ENCODE measurements at places on chromosomes 5 and 9. TPM values are rescaled to one million over a fixed set of nuclear protein-coding genes. Genes with fewer than 3 reads are reported as not detected.

DNA sequence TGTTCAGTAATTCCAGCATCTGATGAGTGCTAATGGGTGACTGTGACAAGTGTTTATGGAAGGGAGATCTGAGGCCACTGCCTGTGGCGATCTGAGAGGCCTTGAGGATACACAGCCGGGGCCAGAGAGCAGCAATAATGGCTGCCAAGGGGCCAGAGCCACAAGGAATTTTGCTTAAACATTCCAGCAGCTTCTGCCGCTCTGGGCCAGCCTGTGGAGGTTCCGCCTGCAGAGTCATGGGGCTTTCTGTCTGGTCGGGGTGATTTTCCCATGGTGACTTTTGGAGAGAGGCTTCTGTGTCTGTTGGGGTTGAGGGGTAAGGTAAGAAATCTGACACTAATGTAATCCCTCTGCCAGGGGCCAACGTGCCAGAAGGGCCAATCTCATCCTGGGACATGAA lies 353.5 kb downstream of the ADAMTS6 start:
- no peak overlapping the region for H3K4me3 ChIP-seq
- H3K27me3 ChIP-seq, result no peaks in the 10 kb centered on the region
- H3K4me1 ChIP-seq, result no peaks in the 10 kb centered on the region
- no peak for DNase-seq

DNA sequence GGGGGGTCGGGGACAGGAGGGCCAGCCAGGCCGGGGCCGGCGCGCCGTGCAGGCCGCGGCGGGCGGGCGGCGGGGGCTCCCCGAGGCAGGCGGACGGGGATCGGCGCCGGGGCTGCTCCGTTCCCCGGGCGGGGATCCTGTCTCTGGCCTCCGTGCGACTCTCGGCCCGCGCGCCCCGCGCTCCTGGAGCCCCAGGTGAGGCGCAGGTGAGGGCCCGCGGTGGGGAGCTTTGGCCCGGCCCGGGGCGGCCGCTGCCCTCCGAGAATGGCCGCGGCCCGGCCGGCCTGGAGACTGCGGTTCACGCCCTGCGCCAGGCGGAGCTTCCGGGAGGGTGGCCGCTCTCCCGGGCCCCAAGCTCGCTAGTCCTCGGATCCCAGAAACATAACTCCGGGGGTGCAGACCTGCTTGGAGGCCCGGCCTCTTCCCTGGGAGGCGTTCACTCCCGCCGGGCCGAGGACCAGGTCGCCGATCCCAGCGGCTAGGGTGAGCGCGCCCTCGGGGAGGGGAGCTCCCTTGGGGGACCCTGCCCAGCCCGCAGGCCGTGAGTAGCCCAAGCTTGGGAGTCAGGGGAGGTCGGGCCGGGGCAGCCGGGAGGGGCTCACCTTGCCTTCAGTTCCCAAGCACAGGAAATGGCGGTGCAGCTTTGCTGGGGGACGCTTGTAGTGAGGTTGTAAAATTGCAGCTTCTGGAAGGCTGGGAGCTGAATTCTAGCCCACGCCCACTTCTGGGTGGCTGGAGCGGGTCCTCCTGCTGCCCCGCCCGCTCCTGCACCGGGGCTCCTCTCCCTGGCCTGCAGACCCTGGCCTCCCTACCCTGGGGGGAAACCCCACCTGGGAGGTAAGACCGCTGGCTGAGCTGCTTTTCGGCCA lies 723 bp downstream of the PPP1R26 start:
- H3K27ac ChIP-seq, result peak overlapping the region; percentile 47
- H3K4me3 ChIP-seq, result peak overlapping the region; percentile 37
- H3K27me3 ChIP-seq, result peaks cover 20% of the 10 kb centered on the region

GRCh38 chr5:160173-160510 lies 31.2 kb upstream of the LRRC14B start:
- H3K27ac ChIP-seq, result no peak overlapping the region
- no peak overlapping the region for H3K4me3 ChIP-seq
- H3K27me3 ChIP-seq, result no peaks in the 10 kb centered on the region
- no peak for DNase-seq
- no peaks in the 10 kb centered on the region for H3K36me3 ChIP-seq

- no peaks in the 10 kb centered on the region for H3K4me1 ChIP-seq
- H3K4me3 ChIP-seq, result no peak overlapping the region
- H3K27me3 ChIP-seq, result no peaks in the 10 kb centered on the region
These were observed 196.5 kb downstream of the SNX18 start for GRCh38 chr5:54713923-54714581.

GRCh38 chr9:93118863-93119702 lies 15.0 kb downstream of the NINJ1 start:
- H3K4me3 ChIP-seq, result no peak overlapping the region
- H3K27ac ChIP-seq, result no peak overlapping the region
- no peaks in the 10 kb centered on the region for H3K36me3 ChIP-seq
- no peaks in the 10 kb centered on the region for H3K27me3 ChIP-seq

DNA sequence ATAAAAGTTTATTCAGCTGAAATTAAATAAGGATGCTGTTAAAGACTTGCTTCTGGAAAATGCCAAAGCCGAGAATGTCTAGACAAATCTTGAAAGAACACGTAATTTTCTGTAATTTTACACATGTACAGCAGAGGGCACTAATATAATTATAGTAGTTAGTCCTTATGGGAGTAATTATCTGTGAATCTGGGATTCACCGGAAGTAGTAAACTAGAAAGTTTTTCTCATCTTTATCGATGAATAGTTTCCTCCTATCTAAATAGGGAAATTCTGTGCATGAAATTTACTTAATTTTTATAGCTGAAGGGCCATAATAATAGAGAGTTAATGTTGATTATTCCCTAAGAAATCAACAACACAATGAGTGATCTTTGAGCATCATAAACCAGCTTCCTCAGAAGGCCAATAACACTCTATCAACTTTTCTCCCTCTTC lies 18.4 kb upstream of the CNTLN start:
- DNase-seq, result no peak
- H3K27me3 ChIP-seq, result no peaks in the 10 kb centered on the region
- H3K36me3 ChIP-seq, result no peaks in the 10 kb centered on the region
- no peak overlapping the region for H3K4me3 ChIP-seq
- no peak overlapping the region for H3K27ac ChIP-seq
- H3K4me1 ChIP-seq, result no peaks in the 10 kb centered on the region

DNA sequence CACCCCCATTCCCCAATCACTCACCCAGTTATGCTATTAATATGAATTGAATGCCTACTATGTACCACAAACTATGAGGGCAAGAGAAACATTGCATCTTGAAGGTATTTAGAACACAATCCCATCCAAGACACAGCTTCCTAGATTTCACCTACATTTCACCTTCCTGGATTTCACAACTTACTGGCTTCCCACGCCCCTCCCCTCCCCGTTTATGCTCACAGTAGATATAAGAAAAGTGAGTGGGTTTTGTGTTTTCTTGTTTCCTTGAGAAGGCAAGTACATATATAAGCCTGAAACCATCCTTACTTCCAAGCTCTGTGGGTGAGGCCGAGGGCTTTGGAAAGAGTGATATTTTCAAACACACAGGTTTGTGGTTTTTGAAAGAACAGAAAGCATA lies 465.0 kb downstream of the BNC2 start:
- H3K36me3 ChIP-seq, result no peaks in the 10 kb centered on the region
- no peak for DNase-seq
- no peaks in the 10 kb centered on the region for H3K27me3 ChIP-seq
- no peaks in the 10 kb centered on the region for H3K4me1 ChIP-seq

DNA sequence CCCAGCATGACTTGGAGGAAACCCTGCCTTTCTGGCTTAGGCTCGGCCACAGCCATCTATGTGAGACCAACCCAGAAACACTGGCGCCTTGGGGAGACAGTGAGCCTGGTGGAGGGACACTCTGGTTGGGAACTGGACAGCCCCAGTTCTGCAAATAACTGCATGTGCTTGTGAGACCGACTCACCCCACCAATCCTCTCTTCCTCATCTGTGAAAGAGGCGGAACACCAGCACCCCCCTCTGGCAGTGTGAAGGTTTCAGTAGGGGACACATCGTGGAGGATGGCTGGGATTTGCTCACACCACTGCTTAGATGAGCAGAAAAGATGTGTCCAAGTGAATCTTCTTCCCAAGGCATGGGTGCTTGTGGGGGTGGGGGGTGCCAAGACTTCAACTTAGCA lies 43.4 kb upstream of the N4BP3 start:
- DNase-seq, result no peak
- H3K27ac ChIP-seq, result no peak overlapping the region
- no peaks in the 10 kb centered on the region for H3K27me3 ChIP-seq
- H3K36me3 ChIP-seq, result no peaks in the 10 kb centered on the region

DNA sequence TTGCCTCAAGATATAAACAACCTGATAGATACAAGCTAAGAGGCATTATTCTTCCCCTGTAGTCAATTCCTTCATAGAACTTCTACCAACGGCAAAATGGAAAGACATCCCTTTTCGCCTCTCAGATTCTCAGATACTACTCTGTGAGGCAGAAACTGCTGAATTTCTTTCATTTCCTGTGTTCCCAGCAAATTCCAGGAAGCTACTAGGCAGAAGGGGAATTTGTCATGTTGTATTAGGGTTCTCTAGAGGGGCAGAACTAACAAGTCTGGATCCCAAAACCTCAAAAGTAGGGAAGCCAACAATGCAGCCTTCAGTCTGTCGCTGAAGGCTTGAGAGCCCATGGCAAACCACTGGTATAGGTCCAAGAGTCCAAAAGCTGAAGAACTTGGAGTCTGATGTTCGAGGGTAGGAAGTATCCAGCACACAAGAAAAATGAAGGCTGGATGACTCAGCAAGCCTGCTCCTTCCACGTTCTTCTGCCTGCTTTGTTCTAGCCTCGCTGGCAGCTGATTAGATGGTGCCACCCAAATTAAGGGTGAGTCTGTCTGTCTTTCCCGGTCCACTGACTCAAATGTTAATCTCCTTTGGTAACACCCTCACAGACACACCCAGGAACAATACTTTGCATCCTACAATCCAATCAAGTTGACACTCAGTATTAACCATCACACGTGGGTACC lies 15.2 kb downstream of the RNF180 start:
- H3K36me3 ChIP-seq, result no peaks in the 10 kb centered on the region
- H3K4me1 ChIP-seq, result no peaks in the 10 kb centered on the region
- DNase-seq, result no peak

DNA sequence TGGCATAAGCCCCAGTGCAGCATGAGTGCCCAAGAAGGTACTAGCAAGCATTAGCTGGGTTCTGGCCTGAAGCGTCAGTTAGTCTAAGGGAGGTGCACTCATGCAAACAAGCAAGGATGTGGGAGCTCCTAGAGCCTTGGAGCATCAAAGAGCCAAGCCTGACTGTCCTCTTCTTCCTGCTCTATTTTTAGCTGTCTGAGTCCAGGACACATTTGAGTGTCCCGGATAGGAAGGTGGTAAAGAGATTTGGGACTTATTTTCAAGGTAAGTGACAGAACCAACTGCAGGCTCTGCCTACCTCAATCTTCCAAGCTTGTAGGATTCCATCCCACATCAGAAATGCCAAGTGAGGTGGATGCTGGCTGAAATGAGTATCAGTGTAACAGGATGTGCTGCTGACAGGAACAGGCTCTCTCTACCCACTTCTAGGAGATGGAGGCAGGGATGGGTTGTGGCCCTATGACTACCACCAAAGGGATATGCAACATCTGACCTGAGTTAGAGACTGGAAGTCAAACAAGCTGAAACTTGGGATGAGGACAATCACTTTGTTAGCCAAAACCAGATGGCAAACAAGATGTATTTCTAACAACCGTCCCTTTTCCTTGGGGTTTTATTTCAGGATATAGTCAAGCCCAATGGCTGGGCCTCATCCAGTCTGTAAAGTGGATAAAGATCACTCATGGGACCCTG lies 15.1 kb downstream of the MACROH2A1 start:
- H3K27ac ChIP-seq, result no peak overlapping the region
- H3K4me3 ChIP-seq, result no peak overlapping the region
- peaks cover 38% of the 10 kb centered on the region for H3K36me3 ChIP-seq
- no peaks in the 10 kb centered on the region for H3K27me3 ChIP-seq
- DNase-seq, result no peak

GRCh38 chr5:1474866-1475543 lies 29.8 kb upstream of the SLC6A3 start:
- H3K27ac ChIP-seq, result no peak overlapping the region
- no peak overlapping the region for H3K4me3 ChIP-seq
- H3K36me3 ChIP-seq, result peaks cover 25% of the 10 kb centered on the region
- no peak for DNase-seq
- H3K4me1 ChIP-seq, result no peaks in the 10 kb centered on the region

GRCh38 chr9:22446589-22446949 lies at the start of gene DMRTA1:
DMRTA1 (plus strand) TSS chr9:22446824; CDS start chr9:22447066, 242 bp downstream.
- peaks cover 6% of the 10 kb centered on the region for H3K27me3 ChIP-seq
- H3K4me3 ChIP-seq, result no peak within 1 kb of the TSS
- H3K36me3 ChIP-seq, result no peaks in the 10 kb centered on the region
- DNase-seq, result no peak
- no peaks in the 10 kb centered on the region for H3K4me1 ChIP-seq

GRCh38 chr5:58708456-58708855 lies 125.6 kb downstream of the RAB3C start:
- no peak overlapping the region for H3K4me3 ChIP-seq
- H3K27me3 ChIP-seq, result no peaks in the 10 kb centered on the region
- H3K36me3 ChIP-seq, result no peaks in the 10 kb centered on the region
- no peak overlapping the region for H3K27ac ChIP-seq
- no peak for DNase-seq

- no peak for DNase-seq
- H3K27ac ChIP-seq, result no peak overlapping the region
- H3K27me3 ChIP-seq, result no peaks in the 10 kb centered on the region
- H3K36me3 ChIP-seq, result no peaks in the 10 kb centered on the region
These were observed 23.8 kb downstream of the CAMSAP1 start for GRCh38 chr9:135883410-135884089.

DNA sequence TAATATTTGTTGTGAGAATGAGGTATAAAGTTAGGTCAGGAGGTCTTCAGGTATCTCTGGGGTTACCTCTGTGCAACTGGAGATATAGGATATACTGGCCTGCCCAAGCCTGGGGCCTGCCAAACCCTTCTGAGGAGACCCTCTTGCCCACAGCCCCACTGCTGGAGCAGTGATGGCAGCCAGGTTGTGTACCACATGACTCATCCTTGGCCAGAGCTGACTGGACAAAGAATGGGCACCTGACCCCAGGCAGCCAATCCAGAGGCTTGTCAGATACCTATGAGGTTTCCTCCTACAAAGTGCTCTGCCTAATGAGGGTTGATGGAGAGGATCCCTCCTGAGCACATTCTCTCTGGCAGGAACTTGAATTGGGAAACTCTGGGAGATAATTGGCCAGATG lies 56.1 kb upstream of the TBC1D2 start:
- H3K27me3 ChIP-seq, result no peaks in the 10 kb centered on the region
- no peak overlapping the region for H3K4me3 ChIP-seq
- DNase-seq, result no peak

DNA sequence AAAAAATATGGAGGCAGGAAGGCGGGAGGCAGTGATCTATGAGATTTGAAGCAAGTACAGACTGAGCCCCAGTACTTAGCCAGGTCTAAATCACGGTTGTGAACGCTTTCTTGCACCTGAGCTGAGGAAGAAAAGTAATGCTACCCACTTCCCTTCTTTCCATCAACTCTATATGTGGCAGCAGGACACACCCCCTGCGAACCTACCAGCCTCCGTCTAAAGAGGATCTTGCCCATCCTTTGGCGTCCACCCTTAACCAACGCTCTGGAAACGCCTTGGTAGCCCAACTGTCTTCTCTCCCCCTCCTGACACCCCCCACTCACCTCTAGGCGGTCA lies 545 bp downstream of the HMGCS1 start:
- peak overlapping the region; percentile 77 for H3K4me3 ChIP-seq
- H3K4me1 ChIP-seq, result peaks cover 36% of the 10 kb centered on the region
- DNase-seq, result no peak
- H3K27me3 ChIP-seq, result no peaks in the 10 kb centered on the region

- no peaks in the 10 kb centered on the region for H3K4me1 ChIP-seq
- H3K27ac ChIP-seq, result no peak overlapping the region
- no peak for DNase-seq
- no peaks in the 10 kb centered on the region for H3K36me3 ChIP-seq
These were observed 203.4 kb downstream of the MCTP1 start for GRCh38 chr5:95081500-95081960.

Gene SLC1A3
- 0.35 TPM for total RNA-seq

Gene LCN2
- not detected for total RNA-seq

Gene CCL19
- not detected for total RNA-seq

Gene PCDHGC3
- 0.15 TPM for total RNA-seq

Gene ADGRD2
- total RNA-seq, result not detected

Gene ENHO
- 0.35 TPM for total RNA-seq

Gene LAMC3
- total RNA-seq, result 0.04 TPM
